ENCODE measurements at places on chromosomes 16 and 17. TPM values are rescaled to one million over a fixed set of nuclear protein-coding genes. Genes with fewer than 3 reads are reported as not detected.

Gene FA2H
- total RNA-seq = 33.5 TPM

Gene NPB
- total RNA-seq = 0.51 TPM

Gene TRIM65
- 28.5 TPM for total RNA-seq

Gene TBC1D3K
- not detected for total RNA-seq

Gene CANT1
- total RNA-seq = 84.1 TPM

Gene STAC2
- 0.40 TPM for total RNA-seq

Gene KRT20
- 0.28 TPM for total RNA-seq

Gene CA7
- total RNA-seq = not detected

Gene HNF1B
- 25.6 TPM for total RNA-seq

Gene VWA3A
- 0.02 TPM for total RNA-seq

Gene ACE
- total RNA-seq = 0.64 TPM

Gene CD300LB
- 0.03 TPM for total RNA-seq

Gene NEK8
- total RNA-seq = 4.8 TPM

Gene NPTX1
- total RNA-seq = 156 TPM

Gene ZSCAN10
- 0.03 TPM for total RNA-seq

Gene MILR1
- total RNA-seq = 2.0 TPM

Gene NUBP2
- 57.1 TPM for total RNA-seq

Gene OR1F1
- total RNA-seq = 0.29 TPM

Gene CBLN1
- total RNA-seq = 0.40 TPM

Gene FBXW10
- total RNA-seq = 1.7 TPM

Gene NEUROD2
- not detected for total RNA-seq

Gene AGRP
- not detected for total RNA-seq

Gene CDC42EP4
- 74.8 TPM for total RNA-seq

Gene CTF1
- 0.18 TPM for total RNA-seq

Gene HS3ST2
- not detected for total RNA-seq

Gene BIRC5
- 110 TPM for total RNA-seq

Gene SLC35G6
- total RNA-seq = not detected

Gene BEAN1
- total RNA-seq = 2.4 TPM

Gene SLC16A11
- total RNA-seq = not detected

Gene AATK
- 0.28 TPM for total RNA-seq

Gene MT4
- total RNA-seq = not detected

Gene PIRT
- total RNA-seq = not detected

Gene IRX5
- total RNA-seq = 1.9 TPM

Gene TMEM238L
- not detected for total RNA-seq

Gene PARD6A
- total RNA-seq = 1.0 TPM
